CD4-positive, alpha-beta memory T cell (primary cell): ENCODE measurements at places on chromosomes 1 and 21. TPM values are rescaled to one million over a fixed set of nuclear protein-coding genes. Genes with fewer than 3 reads are reported as not detected.

S100B gene
- not detected for total RNA-seq

PTPN22 gene
- total RNA-seq: 32.2 TPM

KRTAP8-1 gene
- total RNA-seq: not detected

RPTN gene
- total RNA-seq: not detected

MMEL1 gene
- total RNA-seq: 0.90 TPM

FCAMR gene
- not detected for total RNA-seq

RTCA gene
- 39.7 TPM for total RNA-seq

CRNN gene
- not detected for total RNA-seq

TEX38 gene
- not detected for total RNA-seq

KRTAP12-2 gene
- not detected for total RNA-seq

MYBPHL gene
- not detected for total RNA-seq

CAMK2N1 gene
- 5.5 TPM for total RNA-seq

IARS2 gene
- 46.0 TPM for total RNA-seq

DNA sequence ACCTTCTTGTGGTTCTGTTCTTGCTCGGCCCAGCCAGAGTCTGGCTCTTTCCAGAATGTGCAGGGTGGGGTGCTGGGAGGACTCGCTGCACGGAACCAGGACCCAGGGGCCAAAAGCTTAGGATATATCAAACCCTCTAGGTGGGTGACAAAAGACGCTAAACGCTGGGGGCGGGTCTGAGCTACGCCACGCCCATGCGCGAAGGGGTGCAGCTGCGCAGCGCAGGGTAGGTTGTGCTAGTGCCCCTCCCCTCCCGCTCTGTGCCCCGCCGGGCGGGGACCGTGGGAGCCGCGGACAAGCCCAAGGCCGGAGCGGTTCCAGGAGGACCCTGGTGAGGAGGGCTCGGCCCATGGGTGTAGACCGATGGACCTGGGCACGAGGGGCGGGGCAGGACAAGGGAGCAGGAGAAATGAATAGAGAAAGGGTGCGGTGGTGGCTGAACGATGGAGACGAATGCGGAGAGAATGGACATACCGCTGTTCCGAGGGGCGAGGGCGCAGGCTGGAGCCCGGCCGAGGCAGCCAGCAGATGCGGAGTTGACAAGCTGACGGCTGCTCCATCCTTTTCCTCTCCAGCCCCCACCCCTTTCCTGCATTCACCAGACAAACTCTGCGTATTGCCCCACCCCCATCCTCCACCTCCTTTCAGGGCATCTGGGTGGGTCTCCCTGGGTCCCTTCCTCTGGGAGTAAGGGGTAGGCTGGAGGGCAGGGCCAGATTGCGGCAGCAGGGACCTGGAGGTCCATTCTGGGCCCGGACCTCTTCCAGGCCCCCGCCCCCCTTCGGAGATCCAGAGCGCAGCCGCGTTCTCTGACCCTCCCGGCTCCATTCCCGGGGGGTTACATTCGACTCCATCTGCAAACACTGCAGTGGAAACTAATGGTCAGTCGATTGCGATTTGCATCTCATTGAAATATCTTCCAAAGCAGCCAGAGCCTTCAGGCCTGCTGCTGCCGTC, at the start of gene RUSC1:
Gene RUSC1, plus strand, starts transcription at position 234 of the 957 bp plus-strand sequence. CDS start 880 bp downstream, outside the sequence.
- DNase-seq: peak; percentile 62

DNA sequence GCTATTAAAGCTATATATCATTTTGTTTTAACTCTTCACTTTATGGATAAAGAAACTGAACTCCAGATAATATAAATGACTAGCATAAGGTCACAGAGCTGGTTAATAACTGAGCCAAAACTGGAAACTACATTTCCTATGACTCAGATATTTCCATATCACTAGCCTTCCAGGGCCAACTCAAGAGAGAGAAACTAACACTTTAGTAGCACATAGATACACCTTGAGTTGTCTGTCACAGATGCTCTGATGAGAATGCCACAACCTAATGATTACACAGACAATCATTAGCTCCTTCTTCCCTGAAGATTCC, 40.7 kb downstream of the NME7 start:
- DNase-seq: no peak

GRCh38 chr1:157478030-157478429, 74.3 kb downstream of the FCRL5 start:
- DNase-seq: no peak

GRCh38 chr1:181263444-181263843, 174.9 kb downstream of the IER5 start:
- no peak for DNase-seq

GRCh38 chr1:150281221-150281757, 1.1 kb upstream of the CIART start:
- DNase-seq: peak; percentile 45

DNA sequence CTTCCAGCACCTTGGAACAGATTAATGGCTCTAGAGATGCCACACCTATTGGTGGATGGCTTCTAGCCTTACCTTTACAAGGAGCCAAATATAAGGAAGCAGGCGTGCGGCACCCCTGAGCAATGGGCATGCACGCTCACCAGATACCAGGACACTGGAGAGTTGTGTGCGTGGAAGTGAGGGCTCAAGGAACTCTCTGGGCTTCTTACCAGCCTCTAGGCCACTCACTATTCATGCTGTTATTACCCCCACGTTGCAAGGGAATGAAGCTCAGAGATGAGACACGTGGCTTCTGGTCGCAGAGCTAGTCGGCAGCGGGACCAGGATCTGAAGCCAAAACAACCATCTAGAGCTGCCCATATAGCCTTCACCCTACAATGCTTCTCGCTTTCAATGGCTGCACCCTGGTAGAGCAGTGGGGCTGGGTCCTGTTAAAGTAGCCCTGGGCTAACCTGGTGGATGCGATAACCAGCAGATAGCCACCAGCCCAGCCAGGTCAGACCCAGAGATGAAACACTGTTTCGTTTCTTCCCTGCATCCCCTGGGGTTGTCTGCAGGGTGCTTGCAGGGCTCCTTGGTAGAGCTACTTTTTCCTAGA, 396.4 kb upstream of the VAMP3 start:
- no peak for DNase-seq

DNA sequence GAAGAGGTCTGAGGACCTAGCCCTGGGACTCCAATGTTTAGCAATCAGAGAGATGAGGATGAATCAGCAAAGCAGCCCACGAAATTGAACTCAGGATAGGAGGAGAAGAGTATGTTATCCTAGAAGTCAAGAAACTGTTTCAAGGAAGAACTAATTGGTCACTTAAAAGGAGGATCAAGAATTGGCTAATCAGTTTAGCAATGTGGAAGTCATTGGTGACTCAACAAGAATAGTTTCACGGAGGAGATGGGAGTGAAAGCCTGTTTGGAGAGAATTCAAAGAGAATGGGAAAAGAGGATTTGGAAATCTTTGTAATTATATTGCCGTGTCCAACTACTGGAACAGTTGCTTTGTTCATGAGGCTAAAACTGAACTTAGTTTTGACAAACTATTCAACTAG, 7.4 kb downstream of the HMCN1 start:
- DNase-seq: no peak

- no peak for DNase-seq
These were observed 27.9 kb downstream of the UMODL1 start for GRCh38 chr21:42098957-42099505.

- DNase-seq: no peak
These were observed 33.9 kb downstream of the WDR4 start for GRCh38 chr21:42845296-42845965.

DNA sequence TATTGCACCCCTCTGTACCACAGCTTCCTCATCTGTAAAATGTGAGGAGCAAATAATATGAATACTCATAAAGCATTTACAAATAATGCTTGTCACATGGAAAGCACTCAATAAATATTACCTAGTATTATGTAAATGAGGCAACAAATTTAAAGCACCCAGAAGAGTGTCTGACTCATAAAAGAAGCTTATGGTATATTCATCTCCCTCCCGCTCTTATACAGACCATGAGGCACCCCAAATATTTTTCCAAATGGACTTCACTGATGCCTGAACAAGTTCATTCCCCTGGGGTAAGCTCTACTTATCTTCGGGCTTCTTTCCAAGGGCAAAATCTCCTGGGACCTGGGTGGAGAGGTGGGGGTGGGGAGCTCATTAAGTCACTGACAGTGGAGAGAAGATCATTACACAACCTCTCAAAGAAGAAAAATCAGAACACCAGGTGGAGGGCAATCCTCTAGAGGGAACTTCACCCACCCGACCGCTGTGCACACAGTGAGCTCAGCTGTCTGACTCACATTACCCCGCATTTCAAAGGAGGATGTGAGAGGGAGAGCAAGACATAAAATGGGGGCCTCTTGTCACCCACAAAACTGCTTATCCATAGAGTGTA, 166.2 kb downstream of the ASTN1 start:
- no peak for DNase-seq

DNA sequence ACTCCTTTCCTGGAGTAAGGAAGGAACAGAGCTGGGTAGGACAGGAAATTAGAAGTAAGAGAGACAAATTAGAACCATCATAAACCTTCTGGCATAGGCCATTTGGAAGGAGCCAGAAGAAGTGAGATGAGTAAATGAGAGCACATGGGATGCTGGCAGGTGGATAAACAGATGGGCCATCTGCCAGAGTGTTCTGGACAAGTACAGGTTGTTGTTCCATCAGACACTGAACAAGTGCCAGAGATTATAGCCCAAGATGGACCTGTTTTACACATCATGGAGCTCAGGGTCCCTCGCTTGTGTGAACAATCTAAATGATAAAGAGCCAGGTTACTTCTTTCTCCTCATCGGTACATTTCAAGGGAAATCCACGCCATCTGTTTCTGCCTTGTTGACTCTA, 200.3 kb downstream of the HHIPL2 start:
- no peak for DNase-seq

- no peak for DNase-seq
These were observed 89.6 kb downstream of the NFIA start for GRCh38 chr1:61171974-61172373.

GRCh38 chr1:26289158-26290059, 9.5 kb downstream of the SH3BGRL3 start:
- peak; percentile 36 for DNase-seq

DNA sequence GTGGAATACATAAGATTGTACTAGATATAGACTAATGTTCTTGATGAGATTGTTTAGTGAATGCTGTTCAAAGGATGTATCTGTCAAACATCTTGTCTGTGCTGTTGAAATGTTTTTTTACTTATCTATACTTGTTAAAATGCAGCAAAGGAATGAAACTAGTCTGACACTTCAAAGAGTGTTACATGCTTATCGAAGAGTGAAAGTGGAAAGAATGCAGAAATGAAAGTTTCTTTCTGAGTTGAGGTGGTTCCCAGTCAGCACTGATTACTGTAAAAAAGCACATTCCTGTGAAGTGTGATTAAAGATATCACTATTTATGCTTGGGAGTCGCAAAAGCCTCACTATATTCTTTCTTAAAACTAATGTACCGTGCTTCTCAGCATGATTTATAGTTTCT, 1225.2 kb downstream of the NCAM2 start:
- DNase-seq: no peak

- no peak for DNase-seq
These were observed 463.0 kb downstream of the DSCAM start for GRCh38 chr21:40383951-40384350.

GRCh38 chr1:18632218-18632588, 1.6 kb downstream of the PAX7 start:
- no peak for DNase-seq

DNA sequence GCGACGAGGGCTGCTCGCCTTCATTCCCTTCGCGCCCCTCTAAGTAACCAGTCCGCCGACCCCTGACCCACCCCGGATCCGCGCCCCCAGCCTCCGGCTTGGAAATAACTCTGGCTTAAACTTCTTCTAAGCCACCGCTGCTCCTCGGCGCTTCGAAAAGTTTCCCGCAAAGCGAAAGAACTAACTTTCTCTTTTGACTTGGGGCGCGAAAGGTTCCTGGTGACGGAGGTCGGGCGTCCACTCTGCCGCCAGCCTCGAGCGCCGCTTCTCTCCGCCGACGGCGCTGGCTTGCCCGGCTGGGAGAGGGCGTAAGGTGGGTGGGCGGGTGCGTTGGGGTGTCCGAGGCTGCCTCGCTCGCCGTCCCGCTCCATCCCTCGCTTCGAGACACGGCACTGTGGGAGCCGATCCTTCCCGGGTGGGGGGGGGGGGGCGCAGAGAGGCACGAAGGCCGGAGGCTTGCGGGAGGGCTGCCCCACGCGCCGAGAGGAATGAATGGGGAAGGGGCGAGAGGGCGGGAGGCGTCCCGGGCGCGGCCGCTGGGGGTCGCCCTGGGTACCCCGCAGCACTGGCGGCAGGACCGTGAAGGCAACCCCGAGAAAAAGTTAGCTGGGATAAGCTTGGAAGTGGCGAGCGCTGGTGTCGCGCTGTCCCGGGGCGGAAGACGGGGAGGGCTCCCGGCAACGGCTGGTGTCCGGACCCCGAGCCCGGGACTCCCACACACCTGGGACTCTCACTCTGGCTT, 569 bp downstream of the ATF3 start:
- DNase-seq: peak; percentile 57
